ENCODE measurements at places on chromosomes 12 and 14. TPM values are rescaled to one million over a fixed set of nuclear protein-coding genes. Genes with fewer than 3 reads are reported as not detected.

The AQP6 gene
- 0.52 TPM for total RNA-seq

The LRCOL1 gene
- total RNA-seq: 1.0 TPM

The TMEM119 gene
- total RNA-seq: 37.1 TPM

The TSHR gene
- total RNA-seq: under 0.01 TPM

The RASAL1 gene
- not detected for total RNA-seq

The RAN gene
- total RNA-seq: 227 TPM

The ENDOU gene
- total RNA-seq: 1.0 TPM

The IL26 gene
- total RNA-seq: not detected

The RFX4 gene
- total RNA-seq: not detected

The MYH6 gene
- total RNA-seq: 2.1 TPM

The RNASE7 gene
- total RNA-seq: not detected

All from skeletal muscle tissue (tissue), 5 donors.